Stimulated activated naive CD4-positive, alpha-beta T cell treated with Interleukin-2 at 50 U/mL for 16 hours (primary cell): ENCODE measurements at places on chromosomes 16 and 17.

GRCh38 chr16:86865851-86866662 is 287.7 kb downstream of the FOXL1 start:
- DNase-seq, result no peak

DNA sequence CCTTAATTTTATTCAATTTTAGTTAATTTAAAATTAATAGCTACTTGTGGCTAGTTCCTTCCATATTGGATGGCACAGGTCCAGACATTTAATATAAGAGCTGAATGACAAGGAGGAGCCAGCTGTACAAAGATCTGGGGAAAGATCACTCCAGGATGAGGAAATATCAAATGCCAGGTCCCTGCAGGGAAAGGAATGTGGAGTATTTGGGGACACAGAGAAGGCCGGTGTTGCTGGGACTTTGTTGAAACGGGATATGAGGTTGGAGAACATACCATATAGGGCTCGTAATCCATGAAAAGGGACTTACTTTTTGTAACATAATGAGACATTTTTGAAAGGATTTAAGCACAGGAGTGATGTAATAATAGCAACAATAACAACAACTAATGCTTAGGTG is 426.8 kb downstream of the HS3ST4 start:
- no peak for DNase-seq

DNA sequence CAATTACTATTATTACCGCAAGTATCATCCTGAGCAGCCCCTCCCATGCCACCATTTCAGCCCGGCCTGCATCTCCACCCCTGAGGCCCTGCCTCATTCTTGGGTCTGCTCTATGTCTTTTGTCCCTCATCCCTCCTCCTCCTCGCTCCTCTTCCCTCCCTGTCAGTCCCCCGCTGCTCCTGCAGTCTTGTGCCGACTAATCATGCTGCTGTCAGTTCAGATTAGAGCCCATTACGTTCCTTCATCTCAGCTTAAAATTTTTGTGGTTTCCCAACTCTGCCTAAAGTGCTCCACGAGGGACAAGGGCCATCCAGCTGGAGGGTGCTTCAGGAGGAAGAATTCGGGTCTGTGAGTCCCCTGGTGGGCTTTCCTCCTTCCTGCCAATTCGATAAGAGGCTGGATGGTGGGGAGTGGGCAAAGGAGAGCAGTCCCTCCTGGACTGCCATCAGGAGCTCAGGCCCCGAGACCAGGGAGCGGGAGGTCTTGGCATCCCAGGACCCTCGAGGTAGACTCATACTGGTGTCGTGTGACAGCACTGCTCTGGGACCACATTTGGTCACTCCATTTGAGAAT is 32.9 kb upstream of the GOSR2 start:
- DNase-seq, result no peak

- no peak for DNase-seq
These were observed 182.8 kb upstream of the TOX3 start for GRCh38 chr16:52729731-52730130.

DNA sequence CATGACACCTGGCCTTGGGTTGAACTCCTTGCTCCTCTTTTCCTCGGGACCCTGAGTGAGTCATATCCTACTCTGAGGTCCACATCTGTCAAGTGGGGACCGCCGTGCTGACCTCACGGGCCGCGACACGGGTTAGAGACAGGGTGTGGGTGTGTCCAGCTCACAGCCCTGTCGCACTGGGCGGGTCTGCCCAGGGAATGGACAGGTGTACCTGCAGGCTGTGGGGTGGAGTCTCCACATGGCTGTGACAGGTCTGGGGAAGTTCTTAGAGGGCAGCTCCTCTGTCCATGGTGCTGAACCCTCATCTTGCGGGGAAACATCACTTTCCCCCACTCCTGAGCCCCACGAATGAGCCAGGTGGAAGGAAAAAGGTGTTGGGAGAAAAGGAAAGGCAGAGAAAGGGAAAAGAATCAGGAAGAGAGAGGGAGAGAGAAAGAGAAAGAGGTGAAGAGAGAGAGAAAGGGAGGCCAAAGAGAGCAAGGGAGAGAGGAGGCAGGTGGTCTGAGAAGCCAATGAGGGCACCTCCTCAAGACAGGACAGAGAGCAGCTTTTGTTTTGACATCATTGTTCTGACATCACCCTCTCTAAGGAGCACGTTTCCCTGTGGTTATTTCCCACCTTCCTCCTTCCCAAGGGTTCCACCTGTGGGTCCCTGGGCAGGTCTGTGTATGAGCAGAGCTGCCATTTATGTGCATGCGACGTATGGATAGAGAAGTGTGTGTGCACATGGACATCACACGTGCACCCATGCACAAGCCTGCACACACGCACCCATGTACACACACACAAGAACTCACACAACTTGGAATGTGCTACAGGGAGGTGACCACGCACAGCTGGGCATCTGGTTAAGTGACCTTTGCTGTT is 32.6 kb upstream of the CBFA2T3 start:
- DNase-seq, result no peak

GRCh38 chr16:57834936-57835335 is 32.6 kb upstream of the KIFC3 start:
- DNase-seq, result no peak

DNA sequence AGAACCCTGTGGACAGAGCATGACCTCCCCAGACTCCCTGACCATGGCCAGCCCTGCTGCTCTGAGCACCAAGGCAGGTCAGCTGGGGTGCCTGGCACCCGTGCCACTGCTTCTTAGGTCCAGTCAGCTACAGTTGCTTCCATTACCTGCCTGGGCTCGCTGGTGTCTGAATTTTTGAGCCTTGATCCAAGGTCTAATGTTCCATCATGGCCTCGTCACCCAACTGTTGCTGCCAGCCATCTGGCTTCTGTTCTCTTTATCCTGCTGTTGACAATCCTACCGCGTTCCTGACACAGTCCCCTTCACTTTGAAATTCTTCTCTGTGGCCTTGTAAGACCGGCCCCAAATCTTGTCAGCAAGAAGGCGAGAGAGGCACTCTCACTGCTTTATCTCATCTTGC is 16.7 kb downstream of the GLYR1 start:
- DNase-seq, result no peak

DNA sequence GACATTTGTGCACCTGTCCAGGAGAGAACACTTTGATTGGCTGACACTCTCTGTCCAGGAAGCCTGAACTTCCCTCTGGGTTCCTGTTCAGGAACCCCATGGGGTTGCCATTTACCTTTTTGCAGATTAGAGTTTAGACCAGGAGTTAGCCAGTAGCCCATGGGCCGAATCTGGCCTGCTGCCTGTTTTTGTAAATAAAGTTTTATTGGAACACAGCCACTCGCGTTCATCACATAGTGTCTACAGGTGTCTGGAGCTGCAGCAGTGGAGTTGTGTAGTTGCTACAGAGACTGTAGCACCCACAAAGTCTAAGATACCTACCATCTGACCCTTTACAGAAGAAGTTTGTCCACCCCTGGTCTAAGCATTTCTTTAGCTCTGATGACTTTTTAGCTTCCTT is 70.9 kb downstream of the ABCC1 start:
- DNase-seq, result no peak
